ENCODE measurements at places on chromosomes 11 and 22.

DNA sequence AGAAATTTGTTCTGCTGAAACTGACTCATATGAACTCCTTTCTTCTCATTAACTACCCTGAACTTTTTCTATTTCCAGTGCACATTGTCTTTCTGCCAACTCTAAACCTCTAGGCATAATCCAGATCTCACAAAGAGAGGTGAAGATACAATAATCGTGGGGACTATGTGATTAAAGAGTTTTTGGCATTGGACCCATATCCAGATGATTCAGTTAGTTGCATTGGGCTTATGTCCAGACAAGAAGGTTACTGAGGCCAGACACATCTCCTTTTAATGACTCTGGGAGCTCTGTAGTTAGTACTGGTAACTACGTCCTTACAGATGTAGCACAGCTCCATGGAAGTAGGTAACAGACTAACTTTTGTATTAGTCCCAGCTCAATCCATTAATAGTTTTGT lies 273.0 kb downstream of the CASP12 start:
- DNase-seq = no peak

DNA sequence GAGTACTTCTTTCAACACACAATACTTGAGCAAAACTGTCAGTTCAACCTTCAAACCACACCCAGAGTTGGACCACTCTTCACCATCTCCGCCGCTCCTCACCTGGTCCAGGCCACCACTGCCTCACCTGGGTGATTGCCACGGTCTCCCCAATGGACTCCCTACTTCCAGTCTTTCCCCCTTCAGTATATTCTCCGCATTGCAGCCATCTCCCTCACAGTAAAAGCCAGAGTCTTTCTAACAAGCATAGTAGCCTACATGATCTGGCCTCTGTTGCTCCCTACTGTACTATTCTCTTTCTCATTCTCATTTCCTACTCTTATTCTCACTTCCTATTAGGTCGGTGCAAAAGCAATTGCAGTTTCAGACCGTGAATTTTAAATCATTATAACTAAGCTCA lies 28.5 kb downstream of the AASDHPPT start:
- no peak for DNase-seq

GRCh38 chr11:17519061-17519885 lies 24.9 kb downstream of the USH1C start:
- DNase-seq = no peak

DNA sequence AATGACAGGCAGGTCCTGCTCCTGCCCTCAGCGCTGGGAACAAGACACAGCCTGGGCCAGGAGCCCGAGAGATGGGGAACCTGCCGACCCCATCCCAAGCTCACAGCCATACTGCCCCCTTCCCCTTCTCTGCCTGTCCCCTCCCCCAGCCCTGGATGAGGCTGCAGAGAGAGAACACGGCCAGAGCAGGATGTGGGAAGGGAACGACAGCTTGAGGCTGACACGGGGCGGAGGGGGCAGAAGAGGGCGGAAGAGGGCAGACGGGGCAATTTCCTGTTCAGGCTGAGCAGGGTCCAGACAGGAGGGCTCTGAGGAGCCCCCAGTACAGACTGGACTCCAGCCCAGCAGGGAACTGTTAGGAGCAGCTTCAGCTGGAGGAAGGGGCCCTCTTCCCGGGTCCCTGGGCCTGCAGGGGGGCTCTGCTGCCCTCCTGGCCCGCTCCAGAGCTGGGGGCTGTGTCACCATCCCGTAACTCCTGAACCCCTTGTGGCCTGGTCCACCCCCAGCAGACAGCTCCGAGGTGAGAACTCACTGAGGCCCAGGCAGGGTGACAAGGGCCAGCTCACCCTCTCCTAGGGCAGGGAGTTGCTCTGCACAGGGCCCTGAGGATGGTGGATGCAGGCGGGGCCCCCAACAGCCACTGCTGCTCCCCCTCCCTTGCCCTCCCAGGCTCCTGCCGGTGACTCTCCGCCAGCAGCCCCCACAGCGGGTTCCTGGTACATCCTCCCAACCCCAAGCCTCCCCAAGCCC lies 5.7 kb downstream of the CTSD start:
- DNase-seq = peak; percentile 17

DNA sequence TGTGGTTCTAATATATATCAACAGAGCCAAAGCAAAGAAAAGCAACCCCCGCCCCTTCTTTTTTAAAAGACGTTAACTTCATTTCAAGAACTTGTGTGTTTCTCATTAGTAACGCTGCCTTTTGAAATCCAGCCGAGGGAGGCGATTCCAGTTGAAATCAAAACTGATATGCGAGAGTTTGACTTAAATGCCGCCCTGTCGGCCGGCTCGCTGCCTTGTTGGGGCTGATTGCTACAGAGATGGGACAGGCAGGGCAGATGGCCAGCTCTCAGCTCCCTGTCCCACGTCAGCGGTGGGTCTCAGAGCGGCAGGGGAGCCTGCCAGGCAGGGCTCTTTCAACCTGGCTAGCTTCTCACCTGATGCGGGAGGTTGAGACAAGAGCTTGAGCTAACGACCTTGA lies 51.9 kb upstream of the ALX4 start:
- no peak for DNase-seq

- no peak for DNase-seq
These were observed 79.5 kb downstream of the PARVA start for GRCh38 chr11:12456651-12457579.

DNA sequence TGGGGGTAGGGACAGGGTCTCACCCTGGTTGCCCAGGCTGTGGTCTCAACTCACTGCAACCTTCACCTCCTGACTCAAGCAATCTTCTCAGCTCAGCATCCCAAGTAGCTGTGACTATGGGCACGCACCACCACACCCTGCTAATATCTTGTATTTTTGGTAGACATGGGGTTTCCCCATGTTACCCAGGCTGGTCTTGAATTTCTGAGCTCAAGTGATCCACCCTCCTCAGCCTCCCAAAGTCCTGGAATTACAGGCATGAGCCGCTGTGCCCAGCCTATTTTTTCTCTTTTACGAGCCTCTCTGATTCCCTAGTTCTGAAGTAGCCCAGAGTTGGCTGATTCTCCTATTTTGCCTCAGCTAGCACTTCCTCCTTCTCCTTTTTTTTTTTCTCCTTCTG lies 83.6 kb downstream of the ZNF280B start:
- DNase-seq = no peak

DNA sequence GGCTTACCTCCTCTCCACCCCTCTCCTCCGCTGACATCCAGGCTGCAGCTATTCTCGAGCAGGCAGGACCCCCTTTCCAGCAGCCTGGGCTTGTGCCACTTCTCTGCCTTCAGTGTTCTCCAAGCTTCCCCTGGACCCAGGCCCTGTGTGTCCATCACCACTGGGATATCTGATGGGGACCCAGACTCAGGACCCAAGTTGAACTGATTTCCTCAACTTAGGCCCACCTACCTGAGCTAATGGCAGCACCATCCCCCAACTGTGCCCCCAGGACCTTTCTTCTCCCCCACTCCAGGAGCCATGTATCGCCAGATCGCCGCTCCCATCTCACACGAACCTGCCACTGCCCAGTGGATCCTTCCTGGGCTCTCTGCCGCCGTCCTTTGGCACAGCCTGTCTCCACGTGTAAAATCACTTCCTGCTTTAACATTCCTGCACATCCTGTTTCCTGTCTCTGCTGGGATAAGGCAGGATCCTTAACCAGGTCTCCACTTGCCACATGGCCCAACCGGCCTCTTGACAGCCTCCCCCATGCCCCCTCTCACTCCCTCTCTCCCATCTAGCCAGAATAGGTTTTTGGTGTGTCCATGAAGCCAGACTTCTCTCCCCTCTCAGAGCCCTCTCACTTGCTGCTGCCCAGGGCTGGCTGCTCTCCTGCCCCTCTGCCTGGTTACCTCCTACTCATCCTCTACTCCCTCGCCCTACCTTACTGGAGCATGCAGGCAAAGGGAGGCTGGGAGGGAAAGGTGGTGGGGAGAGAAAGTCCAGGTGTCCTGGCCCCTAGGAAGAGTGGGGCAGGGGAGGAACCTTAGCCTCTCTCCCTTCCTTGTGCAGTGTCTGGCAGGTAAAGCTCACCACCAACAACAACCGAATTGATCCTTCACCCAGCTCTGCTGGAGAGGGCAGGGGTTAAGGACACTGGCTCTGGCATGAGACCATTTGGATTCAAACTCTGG lies 9.4 kb downstream of the SPATA19 start:
- no peak for DNase-seq

DNA sequence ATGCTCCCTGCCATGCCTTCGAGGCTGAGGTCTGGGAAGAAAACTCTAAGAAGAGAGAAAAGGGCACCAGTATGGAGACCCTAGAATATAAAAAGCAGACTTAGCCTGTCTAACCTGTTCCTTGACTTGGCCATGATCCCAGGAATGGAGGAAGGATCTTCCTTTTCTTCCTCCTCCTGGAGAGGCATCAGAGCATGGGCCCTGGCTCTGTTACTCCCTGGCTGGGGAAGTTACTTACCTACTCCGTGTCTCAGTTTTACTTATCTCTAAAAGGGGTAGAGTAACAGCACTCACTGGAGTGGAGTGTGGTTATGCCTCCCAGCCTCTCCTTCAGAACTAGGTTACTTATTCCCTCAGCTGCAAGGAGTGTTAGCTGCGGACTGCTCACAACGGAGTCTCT lies 55.2 kb upstream of the PHF21A start:
- no peak for DNase-seq

DNA sequence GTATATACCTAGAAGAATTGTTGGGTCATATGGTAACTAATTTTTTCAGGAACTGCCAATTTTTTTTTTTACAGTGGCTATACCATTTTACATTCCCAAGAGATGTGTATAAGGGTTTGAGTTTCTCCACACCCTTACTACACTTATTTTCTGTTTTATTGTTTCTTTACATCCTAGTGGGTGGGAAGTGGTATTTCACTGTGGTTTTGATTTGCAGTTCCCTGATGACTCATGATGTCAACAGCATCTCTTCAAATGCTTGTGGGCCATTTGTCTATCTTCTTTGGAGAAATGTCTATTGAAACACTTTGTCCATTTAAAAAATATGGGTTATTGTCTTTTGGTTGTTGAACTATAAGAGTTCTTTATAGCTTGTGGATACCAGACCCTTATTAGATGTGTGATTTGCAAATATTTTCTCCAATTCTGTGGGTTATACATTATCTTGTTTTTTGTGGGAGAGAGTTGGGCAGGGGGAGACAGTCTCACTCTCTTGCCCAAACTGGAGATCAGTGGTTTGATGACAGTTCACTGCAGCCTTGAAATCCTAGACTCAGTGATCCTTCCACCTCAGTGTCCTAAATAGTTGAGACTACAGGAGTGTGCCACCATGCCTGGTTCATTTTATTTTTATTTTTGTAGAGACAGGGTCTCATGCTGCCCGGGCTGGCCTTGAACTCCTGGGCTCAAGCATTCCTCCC lies 30.3 kb upstream of the PISD start:
- peak; percentile 54 for DNase-seq

DNA sequence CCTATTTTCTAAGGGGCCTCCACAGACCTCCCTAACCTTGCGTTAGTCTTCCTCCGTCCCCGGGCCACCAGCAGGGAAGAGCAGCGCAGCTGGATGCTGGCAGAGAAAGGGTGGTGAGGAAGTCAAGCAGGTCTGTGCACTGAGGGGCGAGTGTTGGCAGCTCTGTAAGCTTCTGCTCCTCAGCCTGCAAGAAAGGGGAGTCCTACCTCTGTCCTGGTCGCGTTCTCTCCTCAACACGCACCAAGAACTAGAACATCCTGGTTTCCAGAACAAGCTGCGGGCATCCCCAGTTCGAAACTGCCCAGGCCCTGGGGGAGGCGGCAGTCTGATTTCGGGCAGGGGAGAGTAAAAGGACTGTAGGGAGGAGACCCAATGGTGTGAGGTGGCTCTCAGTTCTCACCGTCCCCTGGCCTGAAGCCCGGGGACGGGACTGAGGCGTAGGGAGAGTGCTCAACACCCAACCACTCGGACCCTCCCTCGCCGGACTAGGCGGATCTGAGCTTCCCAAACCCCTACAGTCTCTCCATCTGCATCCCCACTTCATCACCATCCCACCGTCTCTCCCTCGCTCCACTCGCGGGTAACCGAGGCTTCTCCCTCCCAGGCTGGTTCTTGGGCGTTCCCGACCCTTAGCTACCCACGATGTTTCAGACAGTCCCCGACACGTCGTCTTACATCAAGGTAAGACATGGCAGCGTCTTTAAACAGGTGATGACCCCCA lies 7.7 kb upstream of the FLI1 start:
- no peak for DNase-seq

- no peak for DNase-seq
These were observed 826.3 kb downstream of the DLG2 start for GRCh38 chr11:84800755-84801346.

DNA sequence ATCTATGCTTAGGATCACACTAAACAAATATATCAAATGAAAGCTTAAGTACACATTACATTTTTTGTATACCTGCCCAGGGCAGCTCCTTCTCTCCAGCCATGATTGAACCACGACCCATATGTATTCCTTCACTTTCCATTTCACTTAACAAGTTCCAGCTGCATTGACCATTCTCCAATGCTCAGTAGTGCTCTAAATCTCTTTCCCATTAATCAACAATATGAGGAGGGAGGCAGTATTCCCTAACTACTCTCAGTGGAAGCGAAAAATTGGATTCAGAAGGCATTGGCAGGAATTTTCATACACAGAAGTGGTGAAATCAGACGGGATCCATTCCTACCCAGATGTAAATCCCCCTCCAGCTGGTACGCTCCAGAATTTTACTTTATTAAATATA lies 372.0 kb upstream of the LUZP2 start:
- no peak for DNase-seq

DNA sequence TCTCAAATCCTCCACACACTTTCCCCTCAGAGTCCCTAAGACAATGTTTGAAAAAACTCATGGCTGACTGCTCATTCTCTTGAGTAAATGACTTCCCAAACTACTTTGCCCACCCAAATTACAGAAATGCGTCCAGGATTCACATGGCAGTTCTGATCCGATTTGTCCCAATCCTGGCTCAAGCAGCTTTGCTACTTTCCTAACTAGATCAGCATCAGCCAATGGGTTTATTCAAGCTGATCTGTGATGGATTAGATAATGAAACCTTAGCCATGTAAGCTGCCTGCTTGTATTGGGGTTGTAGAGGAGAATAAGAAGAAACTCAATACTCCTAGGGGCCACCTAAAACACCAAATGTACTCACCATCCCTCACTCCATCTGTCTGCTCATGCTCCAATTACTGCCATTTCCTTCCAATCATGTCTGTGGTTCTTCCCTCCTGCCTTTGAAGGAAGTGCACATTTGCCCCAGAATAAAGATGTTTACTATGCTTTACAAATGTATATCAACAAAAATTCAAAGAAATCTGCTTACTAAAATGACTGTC lies 6.9 kb downstream of the RBFOX2 start:
- no peak for DNase-seq

DNA sequence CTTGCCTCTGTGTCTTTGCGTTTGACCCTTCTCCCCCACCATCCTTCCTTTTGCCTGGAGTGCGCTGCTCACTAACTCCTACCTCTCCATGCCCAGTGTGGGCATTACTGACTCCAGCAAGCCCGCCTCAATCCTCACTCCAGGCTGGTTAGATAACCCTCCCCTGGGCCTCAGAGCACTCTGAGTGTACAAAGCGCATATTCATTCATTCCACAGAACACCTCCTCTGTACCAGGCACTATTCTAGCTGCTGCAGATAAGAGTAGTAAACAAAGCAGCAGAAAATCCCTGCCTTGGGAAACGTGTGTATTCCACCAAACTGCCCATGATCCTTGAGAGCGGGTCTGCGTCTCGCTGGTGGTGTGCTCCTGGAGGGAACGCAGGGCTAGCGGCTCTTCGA lies 3.2 kb downstream of the SLC22A8 start:
- no peak for DNase-seq
